ENCODE measurements at places on chromosomes 4 and X.

- no peak for DNase-seq
These were observed 294.6 kb upstream of the NRK start for GRCh38 chrX:105527759-105528158.

DNA sequence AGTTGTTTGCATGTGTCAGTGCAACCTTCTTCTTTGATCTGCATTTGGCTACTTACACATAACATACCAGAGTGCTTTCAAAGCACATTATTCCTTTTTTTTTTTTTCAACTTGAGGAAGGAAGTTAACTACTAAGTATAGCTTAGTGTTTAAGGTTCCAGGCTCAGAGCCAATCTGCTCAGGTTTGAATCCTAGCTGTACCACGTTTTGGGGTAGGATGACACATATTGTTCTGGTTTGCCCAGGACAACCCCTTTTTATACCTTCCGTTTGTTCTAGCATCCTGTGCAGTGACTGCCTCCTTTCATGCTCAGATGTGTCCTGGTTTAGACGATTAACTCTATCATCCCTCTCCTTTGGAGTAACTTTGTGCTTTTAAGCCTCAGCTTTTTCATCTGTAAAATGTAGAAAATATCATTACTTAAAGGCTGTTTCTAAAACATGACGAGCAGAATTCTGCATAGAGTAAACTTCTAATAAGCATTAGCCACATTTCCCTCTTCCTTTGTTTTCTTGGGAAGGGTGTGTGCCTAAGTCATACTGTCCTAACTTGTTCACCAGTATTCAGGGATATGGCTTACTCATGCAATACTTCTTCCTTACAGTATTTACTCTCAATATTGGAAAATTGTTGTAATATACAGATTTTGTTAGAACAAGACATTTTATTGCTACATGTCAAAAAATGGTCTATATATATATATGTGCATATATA lies 281.3 kb downstream of the C4orf33 start:
- no peak for DNase-seq

DNA sequence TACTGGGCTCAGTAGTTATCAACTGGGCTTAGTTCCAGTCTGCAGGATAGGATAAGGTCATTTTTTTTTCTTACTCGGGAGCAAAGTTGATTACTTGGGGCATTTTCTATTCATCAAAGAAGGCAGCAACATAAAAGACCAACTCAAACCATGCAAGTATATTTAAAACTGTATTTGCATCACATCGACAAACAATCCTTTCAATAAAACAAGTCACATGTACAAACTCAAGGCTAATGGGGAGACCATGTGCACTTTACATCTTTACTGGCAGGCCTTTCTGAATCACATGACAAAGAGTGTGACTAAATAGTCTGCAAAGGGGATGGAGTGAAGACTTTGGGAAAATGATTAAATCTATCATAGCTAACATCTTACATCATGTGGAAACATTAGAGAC lies 610.4 kb upstream of the BOD1L1 start:
- DNase-seq, result no peak

- no peak for DNase-seq
These were observed 246.0 kb upstream of the HHIP start for GRCh38 chr4:144399927-144400326.

- no peak for DNase-seq
These were observed 173.1 kb upstream of the MAP3K15 start for GRCh38 chrX:19688426-19688825.

GRCh38 chr4:75781305-75781704 lies 56.9 kb downstream of the USO1 start:
- DNase-seq, result no peak

DNA sequence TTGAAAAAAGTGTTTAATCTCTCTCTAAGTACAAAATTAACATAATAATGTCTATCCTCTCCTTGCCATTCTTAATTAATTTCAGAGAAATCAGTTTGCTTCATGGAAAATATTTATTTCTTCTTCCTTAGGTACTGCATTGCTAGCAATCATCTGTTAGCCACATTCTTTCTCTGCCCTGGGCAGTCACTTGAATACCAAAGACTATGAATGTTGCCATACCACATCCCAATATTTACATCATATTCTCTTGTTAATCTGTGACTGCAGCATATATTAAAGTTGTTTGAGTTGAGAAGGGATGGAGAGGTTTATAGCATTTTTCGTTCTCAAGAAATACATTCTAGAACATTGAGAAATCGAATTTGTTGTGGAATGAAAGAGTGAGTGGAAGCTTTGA lies 672.8 kb downstream of the PCDH7 start:
- DNase-seq, result no peak

- DNase-seq, result no peak
These were observed 166.4 kb downstream of the NSUN7 start for GRCh38 chr4:40916218-40916555.

DNA sequence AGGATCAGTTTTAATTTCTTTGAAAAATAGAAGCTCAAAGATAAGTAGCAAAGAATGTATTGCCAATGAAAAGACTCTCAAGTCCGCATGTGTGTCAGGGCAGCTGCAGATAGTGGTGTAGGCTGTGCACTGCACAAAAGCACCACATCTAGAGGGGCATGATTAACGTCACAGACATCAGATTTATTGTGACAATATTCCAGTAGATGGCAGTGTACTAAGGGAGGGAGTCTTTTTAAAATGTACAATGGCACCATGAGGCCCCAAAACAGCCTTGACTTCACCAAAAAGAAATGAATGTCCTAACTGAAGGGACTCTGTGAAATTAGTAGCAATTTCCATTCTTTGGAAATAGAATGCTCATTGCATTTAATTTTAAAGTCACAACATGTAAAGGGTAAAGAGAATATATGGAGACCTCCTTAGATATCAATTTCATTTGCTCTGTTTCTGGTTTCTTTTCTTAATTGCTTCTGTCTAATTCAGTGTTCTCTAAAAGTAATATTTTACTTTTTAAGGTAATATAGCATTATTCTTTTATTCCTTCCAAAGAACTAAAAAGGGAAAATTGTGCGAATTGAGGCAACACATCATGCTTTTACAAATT lies 98.4 kb downstream of the ZNF827 start:
- DNase-seq, result no peak

Measured in activated CD8-positive, alpha-beta memory T cell treated with anti-CD3 and anti-CD28 coated beads, Interleukin-2, amount 50 U/mL, for 4 hours (primary cell).